NCI-H524 (cell line): ENCODE measurements at places on chromosomes 5 and 9.

DNA sequence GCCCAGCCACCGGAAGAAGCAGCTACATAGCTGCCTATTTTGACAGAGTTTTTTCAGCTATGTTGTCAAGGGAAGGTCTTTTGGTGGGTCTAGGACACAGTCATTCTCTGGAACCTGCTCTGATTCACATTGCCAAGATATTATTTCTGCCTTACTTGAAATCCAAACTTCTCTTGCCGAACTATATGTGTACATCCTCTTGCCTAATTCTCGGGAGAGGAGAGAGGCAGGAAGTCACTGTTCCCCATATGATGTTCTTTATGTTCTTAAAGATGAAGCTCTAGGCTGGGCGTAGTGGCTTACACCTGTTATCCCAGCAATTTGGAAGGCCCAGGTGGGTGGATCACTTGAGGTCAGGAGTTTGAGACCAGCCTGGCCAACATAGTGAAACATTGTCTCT is 8.6 kb downstream of the TMEM252 start:
- DNase-seq, result no peak

DNA sequence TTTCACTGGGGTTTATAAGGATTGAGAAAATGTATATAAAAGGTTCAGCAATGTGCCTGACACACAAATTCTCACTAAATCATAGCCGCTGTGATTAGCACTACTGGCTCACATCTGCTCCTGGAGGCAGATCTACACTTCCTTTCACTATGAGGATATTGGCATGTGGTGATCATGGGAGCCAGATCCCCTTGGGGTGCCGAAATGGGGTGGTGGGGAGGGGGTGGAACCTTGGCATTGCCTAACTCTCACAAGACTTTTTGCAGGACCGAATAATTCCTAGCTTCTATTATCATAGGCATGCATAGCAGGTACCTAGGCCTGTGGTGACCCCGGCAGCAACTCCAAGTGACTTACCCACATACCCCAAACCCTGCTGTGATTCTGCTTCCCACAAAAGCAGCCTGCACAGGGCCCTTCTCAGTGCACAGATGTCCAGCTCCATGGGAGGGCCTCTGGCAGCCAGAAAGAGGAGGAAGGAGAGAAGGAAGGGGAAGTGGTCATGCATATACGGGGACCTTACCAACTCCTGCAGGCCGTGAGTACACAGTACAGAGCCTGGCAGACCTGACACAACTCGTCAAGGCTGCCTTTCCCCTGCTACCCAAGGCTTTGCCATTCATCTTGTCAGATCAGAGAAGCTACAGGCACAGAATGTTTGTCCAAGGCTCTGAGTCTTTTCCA is 61.3 kb upstream of the IQGAP2 start:
- no peak for DNase-seq

DNA sequence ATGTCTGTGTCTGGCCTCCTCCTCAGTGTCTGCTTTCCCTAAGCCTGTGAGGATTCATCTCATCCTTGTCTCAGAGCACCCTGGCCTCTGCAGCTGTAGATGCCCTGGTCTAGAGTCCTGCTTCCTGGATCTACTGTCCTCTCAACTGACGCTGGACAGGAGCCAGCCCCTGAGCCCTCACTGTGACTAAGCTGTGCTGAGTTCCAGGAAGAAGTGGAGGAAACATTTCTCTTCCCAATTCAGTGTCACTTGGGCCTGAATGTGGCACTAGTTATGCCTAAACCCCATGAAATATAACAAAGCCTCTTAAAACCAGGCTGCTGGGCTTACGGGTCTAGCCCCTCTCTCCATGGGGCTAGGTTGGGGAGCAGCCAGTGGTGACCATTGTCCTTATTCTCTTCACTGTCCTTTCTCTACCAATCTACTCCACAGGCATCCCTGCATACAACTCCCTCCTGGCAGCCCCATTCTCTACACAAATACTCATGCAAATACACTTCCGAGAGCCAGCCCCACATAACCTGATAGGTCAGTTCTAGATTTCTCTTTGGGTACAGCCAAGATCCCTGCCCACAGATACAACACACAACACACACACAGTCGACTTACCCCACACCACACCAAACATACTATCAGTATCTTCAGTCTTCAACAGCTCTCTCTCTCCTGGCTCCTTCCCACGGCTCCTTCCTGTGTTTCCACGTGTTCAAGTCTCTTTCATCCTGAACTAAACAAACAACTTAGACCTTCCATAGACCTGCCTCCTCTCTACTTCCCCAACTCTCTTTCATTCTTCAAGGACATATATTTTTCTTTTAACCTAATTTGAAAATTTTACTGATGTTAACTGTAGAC is 220.8 kb downstream of the SNX18 start:
- no peak for DNase-seq

- DNase-seq, result no peak
Observed at GRCh38 chr5:10581424-10581748, 17.5 kb downstream of the ANKRD33B start.

GRCh38 chr9:132894862-132895835 is 16.5 kb downstream of the SPACA9 start:
- DNase-seq, result no peak

GRCh38 chr5:9149988-9150387 is 395.9 kb downstream of the SEMA5A start:
- no peak for DNase-seq

DNA sequence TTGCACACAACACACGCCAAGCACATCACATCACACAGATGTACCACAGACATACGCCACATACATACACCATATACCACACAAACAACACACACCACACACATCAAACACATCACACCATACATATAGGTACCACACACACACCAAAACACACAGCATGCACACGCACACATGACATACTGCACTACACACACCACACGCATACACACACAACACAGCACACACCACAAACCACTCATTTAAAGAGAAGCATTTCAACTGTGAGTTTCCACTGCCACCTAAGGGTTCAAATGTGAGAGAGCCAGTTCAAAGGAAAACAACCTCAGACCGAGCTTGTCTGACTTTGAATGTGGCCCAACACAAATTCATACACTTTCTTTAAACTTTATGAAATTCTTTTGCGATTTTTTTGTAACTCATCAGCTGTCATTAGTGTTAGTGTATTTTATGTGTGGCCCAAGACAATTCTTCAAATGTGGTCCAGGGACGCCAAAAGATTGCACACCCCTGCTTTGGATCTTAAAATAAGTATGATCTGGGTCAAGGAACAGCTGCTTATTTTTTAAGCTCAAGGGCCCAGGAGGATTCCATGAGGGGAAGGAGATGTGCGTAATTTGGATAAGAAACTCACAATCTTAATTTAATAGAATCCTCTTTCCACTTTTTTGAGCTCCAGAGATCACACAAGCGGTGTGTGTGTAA is 494.6 kb downstream of the GADD45G start:
- peak; percentile 27 for DNase-seq

DNA sequence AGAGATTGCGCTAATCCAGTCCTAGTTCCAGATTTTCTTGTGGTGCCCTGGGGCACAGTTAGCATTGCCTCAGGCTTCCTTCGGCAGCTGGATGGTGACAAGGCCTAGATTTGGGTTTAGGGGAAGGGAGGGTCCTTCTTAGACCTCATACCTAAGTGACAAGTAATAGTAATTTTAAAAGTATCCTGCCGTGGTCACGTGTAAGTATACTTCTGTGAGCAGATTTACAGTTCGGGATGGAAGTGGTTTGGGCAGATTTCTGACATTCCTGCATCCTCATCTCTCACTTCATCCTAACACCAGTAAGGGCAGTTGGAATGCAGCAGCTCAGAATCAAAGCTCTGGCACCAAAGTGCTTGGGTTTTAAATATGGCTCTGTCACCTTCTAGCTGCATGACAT is 71.6 kb downstream of the LRRC70 start:
- no peak for DNase-seq

- no peak for DNase-seq
Observed at GRCh38 chr9:124179196-124180071, 78.3 kb upstream of the NEK6 start.

- no peak for DNase-seq
Observed at GRCh38 chr5:123090661-123091297, 1.7 kb downstream of the PRDM6 start.
